ENCODE measurements at places on chromosomes 12 and 14.
A peak's percentile ranks its signal among the peaks of the same experiment; 100 is the strongest.

GRCh38 chr12:124026755-124027745 lies 54.0 kb downstream of the ZNF664 start:
- DNase-seq, result no peak

- no peak for DNase-seq
Observed at GRCh38 chr12:66188584-66189485, at the start of gene IRAK3. TSS of gene IRAK3 (plus strand) at chr12:66189214. CDS start at chr12:66189300, 86 bp downstream.

DNA sequence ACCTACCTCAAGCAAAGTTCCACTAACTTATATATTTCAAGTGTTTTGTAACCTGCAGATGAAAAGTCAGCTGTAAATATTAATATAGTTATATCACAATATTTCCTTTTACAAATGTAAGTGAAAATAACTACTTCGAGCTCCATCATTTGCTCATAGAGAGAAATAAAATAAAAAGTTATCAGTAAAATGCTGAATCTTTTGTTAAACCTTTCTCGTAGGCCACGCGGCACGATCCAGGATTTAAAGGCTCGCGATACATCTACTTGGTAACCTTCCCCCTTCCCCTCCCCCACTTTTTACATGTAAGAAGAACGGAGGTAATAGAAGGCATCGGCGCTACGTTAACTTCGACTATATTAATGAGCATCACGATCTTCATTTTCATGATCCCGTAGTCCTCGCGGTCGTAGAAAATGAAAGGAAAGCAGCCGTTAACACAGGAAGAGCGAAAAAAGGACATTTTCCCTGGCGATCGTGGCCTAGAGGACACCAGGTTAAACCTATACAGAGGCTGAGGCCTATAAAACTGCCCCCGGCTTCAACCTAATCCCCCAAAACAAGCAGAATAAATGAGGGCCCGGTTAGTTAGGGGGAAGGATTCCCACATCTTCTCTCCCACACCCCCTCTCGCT lies 508 bp downstream of the HNRNPC start:
- DNase-seq, result no peak

- no peak for DNase-seq
Observed at GRCh38 chr12:14239350-14239934, 126.0 kb upstream of the ATF7IP start.

DNA sequence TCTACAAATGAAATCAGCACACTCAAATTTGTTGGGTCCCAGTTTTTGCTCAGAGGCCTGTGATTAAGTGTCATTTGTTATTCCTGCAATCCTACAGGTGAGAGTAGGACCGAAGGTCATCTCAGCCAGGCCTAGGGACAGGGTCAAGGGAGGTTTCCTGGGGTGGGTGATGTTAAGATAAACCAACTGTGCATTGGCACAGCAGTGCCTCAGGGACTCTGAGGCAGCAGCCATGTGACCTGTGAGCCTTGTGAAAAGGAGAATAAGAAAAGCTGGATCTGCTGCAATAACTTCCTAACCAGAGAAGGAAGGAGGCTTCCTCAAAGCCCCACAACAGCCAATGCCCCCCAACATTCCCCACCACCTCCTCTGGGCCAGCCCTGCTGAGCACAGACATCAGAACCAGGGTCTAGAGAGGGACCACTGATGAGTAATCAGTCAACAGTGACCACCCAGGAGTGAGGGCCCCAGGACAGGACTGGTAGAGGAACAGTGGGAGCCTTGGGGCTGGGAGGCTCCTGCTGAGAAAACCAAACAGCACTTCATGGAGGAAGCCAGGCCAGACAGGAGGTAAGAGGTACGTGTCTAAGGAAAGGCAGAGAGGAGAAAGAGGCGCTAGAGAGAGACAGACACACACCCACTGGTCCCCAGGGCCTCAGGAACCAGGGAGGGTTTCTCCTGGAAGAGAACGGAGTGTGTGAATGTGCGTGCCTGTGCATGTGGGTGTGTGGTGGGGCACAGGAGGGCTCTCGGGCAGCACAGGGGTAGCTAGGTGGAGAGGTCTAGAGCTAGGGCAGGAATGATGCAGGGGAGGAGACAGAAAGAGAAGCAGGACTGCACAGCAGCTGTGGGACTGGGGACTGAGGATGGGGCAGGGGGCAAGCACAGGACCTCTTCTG lies 82.4 kb downstream of the ITPK1 start:
- no peak for DNase-seq

- no peak for DNase-seq
Observed at GRCh38 chr12:98551787-98552186, 36.4 kb downstream of the TMPO start.

- no peak for DNase-seq
Observed at GRCh38 chr12:22551624-22552023, 7.3 kb upstream of the C2CD5 start.

GRCh38 chr12:47270782-47271664 lies 191.3 kb upstream of the AMIGO2 start:
- DNase-seq, result no peak

GRCh38 chr12:97476255-97476654 lies 13.7 kb downstream of the RMST start:
- no peak for DNase-seq

DNA sequence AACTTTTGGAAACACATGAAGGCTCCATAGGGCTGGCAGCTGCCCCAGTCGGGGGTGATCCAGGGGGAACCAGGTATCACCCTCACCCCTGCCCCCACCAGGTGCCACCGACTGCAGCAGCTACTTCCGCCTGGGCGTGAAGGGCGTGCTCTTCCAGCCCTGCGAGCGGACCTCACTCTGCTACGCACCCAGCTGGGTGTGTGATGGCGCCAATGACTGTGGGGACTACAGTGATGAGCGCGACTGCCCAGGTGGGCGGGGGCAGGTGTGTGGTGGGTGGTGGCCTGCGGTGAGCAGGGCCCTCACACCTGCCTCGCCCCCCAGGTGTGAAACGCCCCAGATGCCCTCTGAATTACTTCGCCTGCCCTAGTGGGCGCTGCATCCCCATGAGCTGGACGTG lies 22.3 kb upstream of the NXPH4 start:
- DNase-seq, result no peak

DNA sequence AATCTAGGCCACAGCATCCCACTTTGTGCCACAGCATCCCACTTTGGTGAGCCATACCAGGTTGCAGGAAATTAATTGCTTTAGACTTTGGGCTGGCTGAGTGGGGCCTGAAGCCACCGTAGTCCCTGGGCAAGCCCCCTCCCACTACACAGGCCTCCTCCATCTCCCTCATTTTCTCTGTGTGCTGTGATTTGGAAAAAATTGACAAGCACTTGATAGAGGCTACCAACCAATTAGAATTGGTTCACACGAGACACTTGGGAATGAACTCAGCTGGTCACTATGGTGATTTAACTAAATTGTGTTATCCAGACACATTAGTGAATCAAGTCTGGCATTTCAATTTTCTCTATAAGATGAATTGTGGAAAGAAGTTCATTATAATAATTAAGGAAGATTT lies 481.1 kb downstream of the DIO2 start:
- no peak for DNase-seq

GRCh38 chr14:68380329-68380741 lies 412.5 kb downstream of the ZFP36L1 start:
- no peak for DNase-seq

GRCh38 chr14:61184112-61184511 lies 97.0 kb downstream of the TMEM30B start:
- no peak for DNase-seq

DNA sequence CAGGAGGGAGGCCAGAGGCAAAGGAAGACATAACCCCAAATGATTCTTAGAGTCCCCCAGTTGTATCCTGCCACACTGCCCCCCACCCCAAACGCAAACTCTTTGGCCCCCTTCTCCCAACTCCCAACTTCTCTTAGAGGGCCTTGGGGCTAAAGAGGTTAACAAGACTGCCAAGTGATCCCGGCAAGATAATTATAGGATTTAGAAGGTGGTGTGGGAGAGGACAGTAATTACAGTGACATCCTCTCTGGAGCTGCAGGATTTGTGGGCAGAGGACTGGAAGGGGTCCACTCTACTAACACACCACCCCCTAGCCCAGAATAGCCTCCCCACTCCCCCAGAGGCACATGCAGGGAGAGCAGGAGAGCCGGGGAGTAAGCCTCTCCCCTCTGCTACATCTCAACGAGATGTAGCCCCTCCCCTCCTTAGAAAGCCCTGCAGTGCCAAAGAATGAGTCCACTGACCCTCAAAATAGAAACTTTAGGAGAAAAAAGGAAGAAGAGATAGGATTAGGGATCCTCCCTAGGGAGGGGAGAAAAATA lies 5.3 kb upstream of the GDF11 start:
- DNase-seq, result no peak

GRCh38 chr14:60594062-60594461 lies 55.2 kb downstream of the SIX1 start:
- no peak for DNase-seq

DNA sequence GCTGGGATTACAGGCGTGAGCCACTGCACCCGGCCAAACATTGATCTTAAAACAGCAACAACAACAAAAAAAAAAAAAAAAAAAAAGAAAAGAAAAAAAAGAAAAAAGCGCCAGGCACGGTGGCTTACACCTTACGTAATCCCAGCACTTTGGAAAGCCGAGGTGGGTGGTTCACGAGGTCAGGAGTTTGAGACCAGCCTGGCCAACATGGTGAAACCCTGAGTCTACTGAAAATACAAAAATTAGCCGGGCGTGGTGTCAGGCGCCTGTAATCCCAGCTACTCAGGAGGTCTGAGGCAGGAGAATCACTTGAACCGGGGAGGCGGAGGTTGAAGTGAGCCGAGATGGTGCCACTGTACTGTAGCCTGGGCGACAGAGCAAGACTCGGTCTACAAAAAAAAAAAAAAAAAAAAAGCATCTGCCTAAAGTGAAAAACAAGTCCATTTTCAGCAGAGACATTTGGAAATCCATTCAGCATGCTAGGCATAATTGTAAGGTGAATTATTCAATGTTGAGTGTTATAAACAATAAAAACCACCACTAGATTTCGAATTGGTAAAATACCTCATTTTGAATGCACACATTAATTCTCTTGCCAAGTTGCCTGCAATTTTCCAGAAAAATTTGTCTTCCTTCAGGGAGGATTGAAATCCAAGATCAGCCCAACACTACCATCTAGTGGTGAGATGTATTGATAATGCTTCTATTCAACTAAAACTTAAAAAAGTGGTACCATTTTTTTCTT lies 8.0 kb upstream of the CERS5 start:
- DNase-seq, result peak; percentile 19

DNA sequence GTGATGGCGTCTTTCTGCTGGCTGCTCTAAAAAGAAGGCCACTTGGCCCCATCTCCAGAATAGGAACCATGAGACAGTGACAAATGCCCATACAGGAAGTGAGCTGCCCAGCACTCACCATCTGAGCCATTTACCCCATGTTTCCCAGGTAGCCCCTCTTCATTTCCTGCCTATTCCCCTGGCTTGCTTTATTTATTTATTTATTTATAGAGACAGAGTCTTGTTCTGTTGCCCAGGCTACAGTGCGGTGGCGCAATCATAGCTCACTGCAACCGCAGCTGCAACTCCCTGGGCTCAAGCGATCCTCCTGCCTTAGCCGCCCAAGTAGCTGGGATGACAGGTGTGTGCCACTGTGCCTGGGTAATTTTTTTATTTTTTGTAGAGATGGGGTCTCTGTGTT lies 71.2 kb downstream of the RIN3 start:
- DNase-seq, result no peak

- DNase-seq, result no peak
Observed at GRCh38 chr12:87253157-87253556, 776.0 kb downstream of the C12orf50 start.

GRCh38 chr14:103520657-103521437 lies 1.8 kb downstream of the CKB start:
- DNase-seq, result peak; percentile 64

GRCh38 chr14:22560662-22561365 lies 28.2 kb downstream of the DAD1 start:
- no peak for DNase-seq

GRCh38 chr12:65526311-65526710 lies 247.8 kb downstream of the MSRB3 start:
- DNase-seq, result no peak

DNA sequence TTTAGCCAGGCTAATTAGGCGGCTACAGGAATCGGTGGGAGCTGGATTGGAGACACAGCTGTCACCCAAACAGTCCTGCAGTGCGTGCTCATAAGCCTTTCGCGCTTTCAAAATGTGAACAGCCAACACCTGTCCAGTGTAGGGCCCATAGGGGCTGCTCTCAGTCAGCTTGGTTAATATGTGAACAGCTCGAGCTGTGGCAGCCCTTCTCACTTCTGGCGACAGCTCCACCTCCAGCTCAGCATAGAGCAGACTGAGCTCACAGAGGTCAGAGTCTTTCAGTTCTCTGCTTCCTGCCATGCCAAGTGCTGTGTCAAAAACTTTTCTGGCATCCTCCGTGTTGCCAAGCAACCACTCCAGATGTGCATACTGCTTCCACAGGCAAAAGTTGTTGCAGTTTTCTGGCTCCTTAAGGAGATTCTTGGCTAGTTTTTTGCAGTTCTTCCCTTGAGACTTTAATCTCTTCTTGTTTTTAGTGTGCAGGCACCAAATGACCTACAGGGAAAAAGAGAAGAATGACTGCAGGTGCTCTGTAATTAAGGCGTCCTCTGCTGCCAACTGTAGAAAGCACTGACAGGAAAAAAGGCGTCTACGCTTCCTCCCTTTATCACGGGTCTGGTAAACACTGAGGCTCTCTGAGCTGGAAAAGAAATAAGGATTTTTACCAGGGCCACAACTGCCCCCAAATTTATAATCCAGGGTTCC lies 32.5 kb downstream of the PSMC1 start:
- no peak for DNase-seq

- no peak for DNase-seq
Observed at GRCh38 chr14:101102875-101103274, 199.4 kb upstream of the RTL1 start.

DNA sequence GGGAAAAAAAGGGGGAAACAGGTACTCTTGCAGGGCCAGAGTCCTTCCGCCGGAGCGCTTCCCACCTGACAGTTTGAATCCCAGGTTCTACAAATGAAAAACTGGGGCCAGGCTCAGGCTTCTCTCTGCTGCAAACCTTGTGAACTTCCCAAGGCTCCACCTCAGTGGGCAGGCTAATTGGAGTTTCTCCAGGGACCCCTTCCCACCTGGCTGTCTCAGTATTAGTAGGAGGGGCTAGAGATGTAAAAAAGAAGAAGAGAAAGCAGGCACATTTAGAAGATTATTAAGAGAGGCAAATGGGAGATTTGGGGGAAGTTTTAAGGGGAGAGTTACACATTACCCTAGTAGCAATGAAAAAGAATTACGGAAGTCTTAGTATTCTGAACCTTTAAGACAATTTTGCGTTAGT lies 20.0 kb upstream of the CLEC2D start:
- DNase-seq, result no peak

- DNase-seq, result no peak
Observed at GRCh38 chr12:104640956-104641355, 184.2 kb downstream of the CHST11 start.

DNA sequence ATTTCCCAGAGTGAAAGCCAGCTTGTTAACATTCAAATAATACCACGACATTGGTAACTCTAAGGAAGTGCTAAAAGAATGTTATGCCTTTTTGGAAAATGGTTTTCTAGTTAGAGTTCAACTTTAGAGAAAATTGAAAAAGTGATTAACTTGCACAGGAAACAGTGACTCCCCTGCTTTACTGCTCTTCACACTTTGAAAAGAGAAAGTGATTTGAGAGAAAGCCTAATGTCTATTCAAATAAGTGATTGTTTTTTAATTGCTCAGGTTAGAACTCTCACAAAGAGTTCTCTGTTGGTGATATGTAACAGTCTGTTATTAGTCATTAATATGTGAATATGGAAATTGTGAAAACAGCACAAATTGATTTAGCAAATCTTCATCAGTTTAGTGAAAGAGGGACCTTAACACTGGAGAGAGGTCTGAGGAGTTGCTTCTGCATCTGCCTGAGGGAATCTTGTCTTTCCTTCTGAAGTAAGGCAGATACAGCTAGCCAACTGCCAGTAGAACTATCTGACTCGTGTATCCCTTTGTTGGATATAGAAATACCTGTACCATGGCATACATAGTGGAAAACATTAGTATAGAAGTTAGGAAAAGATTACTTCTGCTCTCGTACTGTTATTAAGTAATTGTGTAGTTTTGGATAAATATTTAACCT lies 25.5 kb downstream of the ATF7IP start:
- no peak for DNase-seq

Data from effector CD4-positive, alpha-beta T cell (primary cell).